Fibroblast of the conjunctiva (primary cell): ENCODE measurements at places on chromosomes 5 and 9.
A peak's percentile ranks its signal among the peaks of the same experiment; 100 is the strongest.

- no peak for DNase-seq
These were observed 86.3 kb downstream of the PRR16 start for GRCh38 chr5:120550358-120550757.

- DNase-seq, result no peak
These were observed 183.2 kb downstream of the ACTL7B start for GRCh38 chr9:108672475-108673190.

DNA sequence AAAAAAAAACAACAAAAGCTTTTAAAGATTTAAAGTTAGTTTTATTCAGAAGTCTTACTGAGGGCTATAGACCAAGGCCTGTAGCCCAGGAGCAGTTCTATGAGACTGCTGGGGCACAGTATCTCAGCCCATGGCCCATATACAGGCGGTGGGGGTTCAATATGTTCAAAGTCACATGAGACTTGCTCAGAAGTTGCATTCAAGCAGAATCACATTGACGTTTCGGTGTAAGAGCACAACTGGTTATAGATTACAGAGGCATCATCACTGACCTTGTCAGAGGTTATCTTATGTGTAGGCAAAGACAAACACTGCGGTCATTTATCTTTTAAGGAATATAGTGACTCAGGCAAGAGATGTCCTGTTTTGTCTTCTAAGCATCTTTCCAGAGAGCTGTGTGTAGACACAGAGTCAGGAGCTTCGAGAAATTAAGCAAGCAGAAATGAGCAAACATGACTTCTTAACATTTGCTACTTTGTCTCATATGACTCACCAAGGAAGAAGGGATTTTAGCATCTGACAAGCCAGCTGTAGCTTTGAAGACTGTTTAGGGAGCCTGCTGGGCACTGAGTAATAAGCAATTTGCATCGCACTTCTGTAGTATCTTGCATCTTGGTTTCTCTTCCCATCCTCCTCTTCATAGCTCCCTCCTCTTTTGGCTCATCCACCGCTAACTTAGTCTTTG lies 12.9 kb upstream of the F2RL1 start:
- DNase-seq, result peak; percentile 78

DNA sequence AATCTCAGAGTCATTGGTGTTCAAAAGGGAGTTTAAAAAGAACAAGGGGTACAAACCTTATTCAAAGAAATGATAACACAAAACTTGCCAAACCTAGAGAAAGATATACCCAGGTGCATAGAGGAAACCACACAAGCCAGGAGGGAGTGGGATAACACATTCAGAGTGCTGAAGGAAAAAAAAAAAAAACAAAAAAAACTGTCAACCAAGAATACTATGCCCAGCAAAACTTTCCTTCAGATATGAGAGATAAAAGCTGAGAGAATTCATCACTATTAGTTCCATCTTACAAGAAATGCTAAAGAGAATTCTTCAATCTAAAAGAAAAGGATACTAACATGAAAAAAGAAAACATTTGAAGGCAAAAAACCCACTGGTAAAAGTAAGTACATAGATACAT lies 11.5 kb upstream of the TESK1 start:
- no peak for DNase-seq

DNA sequence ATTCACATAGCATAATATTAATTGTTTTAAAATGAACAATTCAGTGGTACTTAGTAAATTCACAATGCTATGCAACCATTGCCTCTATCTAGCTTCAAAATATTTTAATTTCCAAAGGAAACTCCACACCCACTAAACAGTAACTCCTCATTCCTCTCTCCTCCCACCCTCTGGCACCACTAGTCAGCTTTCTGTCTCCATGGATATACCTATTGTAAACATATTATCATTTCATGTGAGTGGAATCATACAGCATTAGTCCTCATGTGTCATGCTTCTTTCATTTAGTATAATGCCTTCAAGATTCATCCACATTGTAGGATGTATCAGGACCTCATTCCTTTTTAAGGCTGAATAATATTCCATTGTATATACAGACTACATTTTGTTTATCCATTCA lies 48.6 kb downstream of the PHF2 start:
- DNase-seq, result no peak

GRCh38 chr9:121878271-121878822 lies 214.8 kb downstream of the TTLL11 start:
- DNase-seq, result no peak

GRCh38 chr5:43679214-43679613 lies 76.2 kb downstream of the NNT start:
- no peak for DNase-seq

- DNase-seq, result no peak
These were observed 48.6 kb upstream of the C5orf46 start for GRCh38 chr5:147954971-147955370.

DNA sequence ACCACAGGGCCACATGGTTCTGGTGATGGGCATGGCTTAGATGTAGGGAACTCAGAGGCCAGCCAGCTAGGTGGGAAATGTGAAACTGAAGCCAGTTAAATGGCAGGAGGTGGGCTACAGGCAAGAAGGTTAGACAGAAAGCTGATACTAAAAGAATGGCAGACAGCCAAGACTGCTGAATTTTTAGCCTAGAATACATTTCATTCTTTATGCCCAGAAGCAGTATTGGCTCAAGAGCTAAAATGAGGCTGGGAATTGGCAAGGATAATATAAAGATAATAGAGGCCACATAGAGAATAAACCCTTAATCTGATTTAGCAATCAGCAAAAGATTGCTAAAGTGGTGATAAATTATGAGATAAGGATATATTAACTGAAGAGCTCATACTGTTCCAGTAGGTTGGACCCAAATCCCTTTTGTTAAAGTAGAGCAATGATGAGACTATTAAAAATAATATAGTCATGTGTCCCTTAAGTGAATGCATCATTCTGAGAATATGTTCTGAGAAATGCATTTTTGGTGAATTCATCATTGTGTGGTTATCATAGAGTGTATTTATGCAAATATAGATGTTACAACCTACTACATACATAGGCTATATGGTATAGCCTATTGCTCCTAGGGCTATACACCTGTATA lies 234.3 kb downstream of the CHSY3 start:
- DNase-seq, result peak; percentile 6

DNA sequence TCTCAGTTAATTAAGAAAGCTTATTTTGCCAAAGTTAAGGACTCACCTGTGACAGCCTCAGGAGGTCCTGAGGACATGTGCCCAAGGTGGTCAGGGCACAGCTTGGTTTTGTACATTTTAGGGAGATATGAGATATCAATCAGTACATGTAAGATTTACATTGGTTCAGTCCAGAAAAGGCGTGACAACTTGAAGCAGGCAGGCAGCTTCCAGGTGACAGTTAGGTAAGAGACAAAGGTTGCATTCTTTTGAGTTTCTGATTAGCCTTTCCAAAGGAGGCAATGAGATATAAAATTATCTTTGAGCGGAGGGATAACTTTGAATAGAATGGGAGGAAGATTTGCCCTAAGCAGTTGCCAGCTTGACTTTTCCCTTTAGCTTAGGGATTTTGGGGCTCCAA lies 47.8 kb downstream of the SLC1A1 start:
- no peak for DNase-seq

GRCh38 chr9:30039712-30040111 lies 2344.7 kb upstream of the ACO1 start:
- no peak for DNase-seq

DNA sequence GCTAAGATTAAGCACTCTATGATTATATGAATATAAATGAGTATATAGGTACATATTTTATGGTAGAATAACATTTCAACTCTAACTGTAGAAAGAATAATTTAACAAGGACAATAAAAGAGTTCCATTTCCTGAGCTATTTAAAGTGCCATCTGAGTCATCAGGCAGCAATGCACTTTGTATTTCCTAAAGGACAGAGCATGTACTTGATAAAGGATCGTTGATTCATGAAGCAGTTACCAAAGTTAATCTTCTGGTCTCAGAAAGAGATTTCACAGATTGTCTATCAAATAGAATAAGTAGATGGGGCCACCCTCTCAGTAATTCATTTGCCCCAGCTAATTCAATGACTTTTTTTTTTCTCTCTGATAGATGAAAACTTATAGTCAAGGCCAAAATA lies 747.8 kb downstream of the CDH18 start:
- DNase-seq, result no peak

DNA sequence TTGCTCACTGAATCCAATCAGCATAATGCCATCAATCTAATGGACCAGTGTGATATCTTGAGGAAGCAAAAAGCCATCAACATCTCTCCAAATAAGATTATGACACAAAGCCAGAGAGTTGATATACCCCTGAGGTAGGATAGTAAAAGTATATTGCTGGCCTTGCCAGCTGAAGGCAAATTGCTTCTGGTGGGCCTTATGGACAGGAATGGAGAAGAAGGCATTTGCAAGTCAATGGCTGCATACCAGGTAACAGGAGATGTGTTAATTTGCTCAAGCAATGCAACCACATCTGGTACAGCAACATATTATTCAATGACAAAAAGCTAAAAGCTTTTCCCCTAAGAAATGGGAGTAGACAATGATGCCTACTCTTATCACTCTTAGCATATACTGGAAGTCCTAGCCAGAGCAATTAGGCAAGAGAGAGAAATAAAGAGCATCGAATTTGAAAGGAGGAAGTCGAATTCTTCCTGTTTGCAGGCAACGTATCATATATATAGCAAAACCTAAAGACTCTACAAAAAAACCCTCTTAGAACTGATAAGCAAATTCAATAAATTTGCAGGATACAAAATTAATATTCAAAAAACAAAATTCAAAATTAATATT lies 216.1 kb upstream of the RASA1 start:
- no peak for DNase-seq

DNA sequence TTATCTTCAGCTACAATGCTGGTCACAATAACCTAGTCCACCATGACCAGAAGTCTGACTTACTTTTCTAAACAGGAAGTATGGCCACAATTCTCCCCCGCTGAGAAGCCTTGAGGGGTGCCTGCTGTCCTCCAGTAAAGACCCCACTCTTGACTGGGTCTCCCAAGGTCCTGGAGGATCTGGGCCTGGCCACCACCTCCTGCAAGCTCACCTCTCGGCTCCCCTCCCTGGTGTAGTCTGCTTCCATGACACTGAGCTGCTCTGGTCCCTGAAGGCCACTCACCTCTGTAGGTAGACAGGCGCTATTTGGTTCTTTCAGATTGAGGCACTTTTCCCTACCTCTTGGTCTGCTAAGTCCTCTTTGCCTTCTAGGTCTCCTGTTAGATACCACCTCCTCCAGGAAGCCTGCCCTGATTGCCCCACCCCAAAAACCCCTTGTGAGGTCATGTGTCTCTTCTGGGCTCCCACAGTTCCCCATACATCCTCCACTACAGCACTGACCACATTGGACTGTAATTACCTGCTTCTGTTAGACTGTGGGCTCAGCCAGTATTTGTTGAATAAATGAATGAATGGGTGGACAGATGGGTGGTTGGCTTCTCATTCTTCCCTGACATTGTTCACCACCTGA lies 62.6 kb upstream of the IER5L start:
- DNase-seq, result no peak

- DNase-seq, result peak; percentile 12
These were observed 22.0 kb downstream of the CCNH start for GRCh38 chr5:87390576-87391199.

DNA sequence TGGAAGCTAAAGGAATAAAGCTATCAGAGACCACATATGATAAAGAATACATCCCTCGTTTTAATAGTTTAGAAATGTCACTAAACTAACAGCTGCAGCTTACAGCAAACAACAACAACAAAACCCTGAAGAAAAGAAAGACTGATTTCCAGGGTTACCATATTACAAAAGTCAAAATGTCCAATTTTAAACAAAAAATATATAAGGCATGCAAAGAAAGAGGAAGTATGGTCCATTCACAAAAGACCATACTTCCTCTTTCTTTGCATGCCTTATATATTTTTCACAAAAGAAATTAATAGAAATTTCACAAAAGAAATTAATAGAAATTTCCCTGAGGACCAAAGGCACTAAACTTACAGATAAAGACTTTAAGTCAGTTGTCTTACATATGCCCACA lies 354.2 kb downstream of the ARL15 start:
- no peak for DNase-seq

GRCh38 chr5:176862330-176862995 lies 36.7 kb downstream of the HK3 start:
- no peak for DNase-seq

GRCh38 chr9:35518225-35518821 lies 28.4 kb downstream of the RUSC2 start:
- peak; percentile 70 for DNase-seq

- no peak for DNase-seq
These were observed 37.7 kb downstream of the SMIM23 start for GRCh38 chr5:171823269-171823668.

- no peak for DNase-seq
These were observed 32.0 kb upstream of the GRPEL2 start for GRCh38 chr5:149313151-149313841.

GRCh38 chr5:36304095-36304805 lies 2.5 kb upstream of the RANBP3L start:
- DNase-seq, result no peak

GRCh38 chr9:83533296-83533695 lies 4.9 kb downstream of the FRMD3 start:
- DNase-seq, result no peak

GRCh38 chr5:161283296-161283695 lies 263.2 kb downstream of the GABRB2 start:
- no peak for DNase-seq

- DNase-seq, result no peak
These were observed 14.2 kb upstream of the CCDC180 start for GRCh38 chr9:97293207-97293721.

DNA sequence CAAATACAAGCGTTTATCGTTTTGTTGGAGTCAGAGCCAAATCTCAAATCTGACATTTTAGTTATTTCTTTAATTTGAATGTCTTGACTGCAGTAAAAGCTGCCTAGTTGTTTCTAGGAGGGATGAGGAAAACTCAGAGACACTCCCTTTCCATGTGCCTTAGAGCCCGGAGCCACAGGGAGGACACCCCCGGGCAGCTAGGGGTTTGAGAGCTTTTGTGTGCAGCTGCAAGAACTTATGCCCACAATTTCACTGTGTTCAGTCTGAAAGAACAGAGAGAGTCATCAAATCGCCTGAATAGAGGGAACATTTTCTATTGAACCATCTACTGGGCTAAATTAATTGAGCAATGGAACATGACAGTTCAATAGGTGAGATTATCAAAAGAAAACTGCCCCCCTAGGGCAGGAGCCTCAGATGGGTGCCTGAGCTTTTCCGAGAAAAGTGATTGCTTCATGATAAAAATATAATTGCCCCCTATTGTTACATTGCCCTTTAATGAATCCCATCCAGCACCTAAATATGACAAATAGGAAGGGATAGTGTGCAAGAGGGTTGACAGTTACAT lies 709.3 kb upstream of the RGMB start:
- no peak for DNase-seq
